ENCODE measurements at places on chromosomes 4 and X.

DNA sequence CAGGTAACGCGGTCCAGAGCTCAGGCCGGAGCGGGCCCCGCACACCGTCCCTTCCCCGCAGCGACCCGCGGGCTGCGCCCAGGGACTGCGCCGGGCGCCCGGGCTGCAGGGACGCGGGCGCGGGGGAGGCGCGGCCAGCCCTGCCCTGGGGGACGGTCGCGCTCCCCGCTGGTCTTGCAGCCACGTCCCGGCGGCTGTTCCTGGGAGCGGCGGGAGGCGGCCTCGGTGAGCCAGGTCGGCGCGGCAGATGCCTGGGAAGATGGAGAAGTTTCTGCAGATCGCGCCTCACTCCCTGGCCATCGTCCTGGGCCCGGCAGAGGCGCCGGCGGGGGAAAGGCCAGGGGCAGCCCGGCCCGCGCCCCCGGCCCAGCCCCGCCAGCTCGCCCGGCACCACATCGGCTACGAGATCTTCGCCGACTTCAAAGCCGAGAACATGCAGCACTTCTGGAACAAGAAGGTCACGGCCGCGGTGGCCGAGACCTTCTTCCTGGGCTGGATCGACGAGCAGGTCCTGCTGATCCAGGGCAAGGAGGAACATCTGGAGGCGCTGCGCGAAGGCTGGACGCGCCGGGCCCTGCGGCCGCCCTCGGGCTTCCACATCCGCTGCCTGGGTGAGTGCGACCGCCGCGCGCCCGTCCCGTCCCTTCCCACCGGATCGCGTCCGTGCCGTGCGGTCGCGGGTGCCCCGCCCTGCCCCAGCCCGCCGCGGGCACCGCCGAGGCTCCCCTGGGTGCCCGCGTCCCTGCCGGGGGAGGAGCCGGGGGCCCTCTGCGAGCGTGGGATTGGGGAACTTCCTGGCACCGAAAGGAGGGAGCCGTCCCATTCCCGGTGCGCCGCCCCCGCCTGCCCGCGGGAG is 107.4 kb upstream of the STOX2 start:
- DNase-seq = no peak

- DNase-seq = no peak
Observed at GRCh38 chr4:13535118-13535517, 9.2 kb downstream of the NKX3-2 start.

DNA sequence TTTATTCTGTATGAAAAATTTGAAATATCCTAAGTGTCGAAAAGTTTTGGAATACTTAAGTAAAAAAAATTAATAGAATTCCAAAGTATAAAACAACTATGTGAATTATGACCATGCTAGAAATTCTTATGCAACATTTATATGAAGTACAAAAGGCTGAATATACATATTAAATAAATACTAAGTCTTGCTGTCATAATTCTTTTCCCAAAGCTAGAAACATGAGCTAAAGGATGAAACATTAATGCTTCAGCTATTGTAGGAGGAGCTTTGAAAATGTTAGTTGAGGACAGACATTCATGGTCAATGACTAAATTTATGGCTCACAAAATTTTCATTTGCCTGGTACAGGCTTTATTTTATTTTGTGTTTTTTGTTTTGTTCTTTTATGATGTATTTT is 207.3 kb downstream of the GABRB1 start:
- no peak for DNase-seq

DNA sequence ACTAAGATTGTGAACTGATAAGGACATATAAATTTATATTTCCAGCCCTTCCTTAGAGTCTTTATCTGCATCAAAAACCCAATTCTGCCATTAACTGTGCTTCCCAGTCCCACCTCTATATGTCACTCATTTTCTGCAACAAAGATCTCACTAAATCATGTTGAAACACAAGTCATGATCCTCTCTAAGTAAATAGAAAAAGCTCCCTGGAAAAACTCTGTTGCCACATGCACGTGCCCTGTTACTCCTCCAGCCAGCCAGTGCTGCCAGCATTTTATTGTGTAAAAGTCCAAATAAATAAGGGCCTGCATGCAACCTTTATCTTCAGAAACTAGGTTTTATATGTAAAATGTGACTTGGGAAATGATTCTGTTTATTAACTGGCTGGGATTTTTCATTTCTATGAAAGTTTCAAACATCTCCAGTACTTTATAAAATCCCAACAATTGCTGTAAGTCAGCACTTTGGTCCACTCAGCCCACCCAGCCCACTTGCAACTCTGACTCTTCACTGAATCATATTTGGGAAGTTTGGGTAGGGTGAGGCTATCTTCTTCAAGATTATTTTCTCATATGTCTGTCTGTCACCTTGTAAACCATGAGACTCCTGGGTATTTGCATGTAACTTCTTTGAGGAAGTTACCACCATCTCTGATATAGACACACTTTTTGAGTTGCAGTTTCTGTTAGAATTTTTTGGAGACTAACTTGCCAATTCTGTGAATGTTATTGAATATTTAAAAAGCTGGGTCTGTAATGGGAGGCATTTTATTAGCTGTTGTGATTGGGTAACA is 40.0 kb upstream of the SMARCA5 start:
- DNase-seq = no peak

DNA sequence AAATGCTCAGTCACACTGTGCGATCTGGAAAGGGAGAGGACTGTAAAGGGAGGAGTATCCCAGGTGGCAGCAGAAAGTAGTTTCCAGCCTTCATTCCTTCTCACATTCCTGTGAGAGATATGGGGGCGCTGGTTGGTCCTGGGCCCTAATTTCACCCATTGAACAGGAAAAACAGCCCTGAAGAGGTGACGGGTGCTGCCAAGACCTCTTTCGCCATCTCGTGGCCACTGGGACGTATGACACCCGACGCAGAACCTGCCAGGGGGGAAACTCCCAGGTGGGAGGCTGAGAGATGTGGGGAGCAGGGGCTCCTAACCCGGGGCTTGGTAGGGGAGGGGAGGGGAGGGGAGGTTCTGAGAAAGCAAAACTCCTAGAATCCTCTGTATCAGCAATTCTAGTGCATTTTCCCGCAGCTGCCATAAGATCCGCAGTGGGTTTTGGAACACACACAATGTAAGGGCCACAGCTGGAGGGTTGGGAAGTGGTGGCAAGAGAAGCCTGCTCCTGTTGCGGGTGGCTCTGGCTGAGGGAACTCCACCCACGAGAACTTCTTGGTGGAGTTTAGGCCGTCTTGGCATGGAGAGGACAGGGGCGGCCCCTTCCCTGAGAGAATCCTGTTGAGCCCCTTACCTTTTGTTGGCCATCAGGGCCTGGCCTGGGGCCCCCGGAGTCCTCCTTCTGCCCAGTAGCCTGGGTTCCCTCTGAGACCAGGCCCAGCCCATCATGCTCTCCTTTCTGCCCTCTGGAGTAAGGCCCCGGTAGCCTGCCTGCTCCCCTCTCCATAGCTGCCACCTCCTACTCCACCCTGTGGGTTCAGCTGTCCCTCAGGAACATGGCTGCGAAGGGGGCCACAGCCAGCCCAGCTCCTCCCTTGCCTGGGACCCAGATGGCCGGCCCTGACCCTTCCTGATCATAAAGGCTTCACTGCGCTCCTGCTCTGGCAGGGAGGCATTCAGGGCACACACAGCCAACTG is 134.1 kb downstream of the OR13H1 start:
- no peak for DNase-seq

DNA sequence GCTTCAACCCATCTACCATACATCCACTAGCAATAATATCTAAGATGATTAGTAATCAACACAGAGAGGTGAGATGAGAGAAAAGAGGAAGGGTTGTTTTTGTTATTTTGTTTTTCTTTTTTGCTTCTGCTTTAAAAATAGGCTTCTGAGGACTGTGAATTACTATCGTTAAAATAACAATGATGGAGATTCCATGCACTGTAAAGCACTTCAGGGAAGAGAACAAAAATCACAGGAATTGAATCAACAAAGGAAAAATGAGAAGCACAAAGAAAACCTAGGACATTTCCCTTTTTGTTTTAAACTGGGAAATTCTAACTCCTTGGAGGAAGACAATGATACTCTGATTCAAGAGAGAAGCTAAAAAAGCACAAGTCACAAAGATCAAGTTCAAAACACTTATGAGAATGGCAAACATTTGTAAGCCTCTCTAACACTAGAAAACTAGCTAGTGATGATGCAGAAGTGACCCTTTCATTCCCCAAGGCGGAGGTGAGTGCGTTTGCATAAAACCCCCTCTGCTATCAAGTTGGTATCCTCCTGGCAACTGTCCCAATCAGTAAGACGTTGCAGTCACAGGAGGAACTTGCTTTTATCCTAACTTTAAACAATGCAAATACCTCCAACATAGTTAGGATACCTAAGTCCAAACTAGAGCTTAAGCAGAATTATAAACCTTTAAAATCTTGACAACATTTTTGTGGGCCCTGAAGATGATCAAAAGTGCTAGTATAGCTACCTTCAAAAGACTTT is 308.5 kb downstream of the CAMK2D start:
- DNase-seq = no peak

- DNase-seq = no peak
Observed at GRCh38 chr4:122930862-122931261, 8.5 kb upstream of the NUDT6 start.

GRCh38 chrX:46713672-46714490 is 45.0 kb downstream of the SLC9A7 start:
- no peak for DNase-seq

- no peak for DNase-seq
Observed at GRCh38 chrX:2703991-2704369, 12.9 kb downstream of the CD99 start.

- DNase-seq = no peak
Observed at GRCh38 chr4:32631831-32632230, 1911.7 kb downstream of the PCDH7 start.
